ENCODE measurements at places on chromosomes 6 and 20.

DNA sequence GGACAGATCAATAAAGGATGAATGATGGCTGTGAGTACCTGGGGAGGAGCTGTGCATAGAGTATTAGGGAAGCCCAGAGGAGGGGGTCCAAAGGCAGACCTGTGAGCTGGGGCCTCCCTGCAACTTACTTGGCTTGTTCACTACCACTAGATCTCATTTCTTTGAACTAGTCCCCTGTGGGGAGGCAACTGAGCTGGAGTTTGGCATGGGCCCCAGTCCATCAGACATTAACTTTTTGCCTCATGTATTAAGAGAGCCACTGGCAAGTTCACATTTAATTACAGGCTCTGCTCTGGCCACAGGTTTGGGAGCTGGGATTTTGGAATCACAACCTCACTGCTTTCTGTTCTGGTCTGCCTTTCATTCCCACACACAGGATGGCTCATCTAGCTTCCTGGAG is 254.1 kb downstream of the PRL start:
- no peak for DNase-seq

DNA sequence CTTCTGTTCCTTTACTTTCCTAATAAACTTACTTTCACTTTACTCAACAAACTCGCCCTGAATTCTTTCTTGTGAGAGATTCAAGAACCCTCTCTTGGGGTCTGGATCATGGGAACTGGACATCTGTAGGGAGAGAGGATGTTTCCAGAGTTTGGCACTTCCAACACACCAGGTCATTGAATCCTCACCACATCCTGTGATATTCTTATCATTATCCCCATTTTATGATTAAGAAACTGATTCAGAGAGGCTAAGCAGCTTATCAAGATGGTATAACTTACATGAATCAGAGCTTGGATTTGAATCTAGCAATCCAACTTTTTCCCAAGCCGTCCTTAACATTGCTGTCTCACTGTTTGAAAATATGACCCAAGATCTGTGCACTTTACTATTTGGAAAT is 15.5 kb downstream of the PPIL6 start:
- DNase-seq, result no peak

DNA sequence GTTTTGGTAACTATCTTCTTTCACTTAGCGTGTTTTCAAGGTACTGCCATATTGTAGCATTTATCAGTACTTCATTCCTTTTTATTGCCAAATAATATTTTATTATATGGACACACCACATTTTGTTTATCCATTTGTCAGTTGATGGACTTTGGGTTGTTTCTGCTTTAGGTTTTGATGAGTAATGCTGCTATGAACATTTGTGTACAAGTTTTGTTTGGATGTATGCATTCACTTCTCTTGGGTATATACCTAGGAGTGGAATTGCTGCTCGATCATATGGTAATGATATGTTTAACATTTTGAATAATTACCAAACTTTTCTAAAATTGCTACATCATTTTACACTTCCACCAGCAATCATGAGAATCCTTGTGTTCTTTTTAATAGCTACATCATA is 6.4 kb upstream of the SLC22A7 start:
- DNase-seq, result no peak

DNA sequence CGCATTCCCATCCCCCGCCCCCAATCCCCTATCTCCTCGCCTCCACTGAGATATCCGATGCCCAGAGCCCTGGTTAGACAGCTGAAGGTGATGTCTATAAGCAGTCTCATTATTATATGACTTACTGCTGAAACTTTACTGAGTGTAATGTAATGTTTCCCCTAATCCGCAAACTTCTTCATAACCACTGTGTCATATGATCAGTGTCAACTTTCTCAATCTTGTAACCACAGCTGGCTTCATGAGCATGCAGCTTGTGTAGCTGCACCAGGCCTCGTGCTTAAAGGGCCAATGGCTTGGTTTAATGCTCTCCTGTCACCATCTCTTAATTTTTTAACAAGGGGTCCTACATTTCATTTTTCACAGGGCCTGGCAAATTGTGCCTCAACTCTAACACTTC is 8.1 kb downstream of the ASIP start:
- no peak for DNase-seq

GRCh38 chr6:41430875-41431274 is 95.5 kb downstream of the NCR2 start:
- DNase-seq, result no peak

DNA sequence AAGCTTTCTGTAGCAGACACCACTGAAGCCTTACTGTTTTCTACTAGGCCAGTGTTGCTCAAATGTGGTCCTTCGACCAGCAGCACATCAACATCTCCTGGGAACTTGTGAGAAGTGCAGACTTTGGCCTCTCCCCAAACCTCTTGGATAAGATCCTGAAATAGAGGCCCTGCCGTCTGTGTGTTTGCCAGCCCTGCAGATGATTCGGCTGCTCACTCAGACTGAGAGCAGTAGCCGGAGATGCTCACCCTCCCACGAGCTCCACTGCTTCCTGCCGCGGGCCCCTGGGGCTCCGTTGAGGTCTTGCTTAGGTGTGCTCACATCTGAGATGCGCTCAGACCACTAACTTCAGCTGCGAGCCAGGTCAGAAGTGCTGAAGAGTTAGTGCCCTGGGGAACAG is 129.5 kb upstream of the SSTR4 start:
- peak; percentile 37 for DNase-seq

GRCh38 chr6:71886184-71887005 is at the start of gene RIMS1:
RIMS1 (plus strand) TSS chr6:71886550; CDS start chr6:71887024, 474 bp downstream.
- peak; percentile 5 for DNase-seq

Measured in stimulated activated naive B cell treated with anti-CD40 and anti-IgM and Interleukin-4, amounts not matched to agents 10 μg/mL and 1 μg/mL and 100 μg/mL, for 72 hours (primary cell).